Ovary (tissue), 10 donors: ENCODE measurements at places on chromosomes 6 and 20. TPM values are rescaled to one million over a fixed set of nuclear protein-coding genes. Genes with fewer than 3 reads are reported as not detected.

DNA sequence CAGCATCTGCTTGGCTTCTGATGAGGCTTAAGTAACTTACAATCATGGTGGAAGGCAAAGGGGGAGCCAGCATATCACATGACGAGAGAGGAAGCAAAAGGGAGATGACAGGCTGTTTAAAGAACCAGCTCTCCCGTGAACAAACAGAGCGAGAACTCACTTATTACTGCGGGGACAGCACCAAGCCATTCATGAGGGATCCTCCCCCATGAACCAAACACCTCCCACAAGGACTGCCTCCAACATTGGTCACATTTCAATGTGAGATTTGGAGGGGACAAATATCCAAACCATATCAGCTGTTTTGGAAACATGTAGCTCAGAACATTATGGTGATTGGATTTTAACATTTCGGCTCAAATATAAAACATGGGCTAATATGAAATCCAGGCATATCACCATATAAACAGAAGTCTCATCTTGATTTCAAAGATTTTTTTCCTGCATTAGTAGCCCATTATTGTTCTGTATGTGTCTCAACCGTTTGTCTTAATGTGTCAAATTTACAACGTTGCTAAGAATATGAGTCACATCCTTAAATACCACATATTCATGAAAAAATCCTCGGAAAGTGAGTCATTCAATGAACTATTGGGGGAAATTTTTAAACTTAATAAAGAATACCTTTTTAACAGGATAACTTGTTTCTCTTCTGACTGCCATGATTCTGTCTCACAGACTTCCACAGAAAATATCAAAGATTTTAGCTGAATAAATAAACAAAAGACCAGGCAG, 894.3 kb downstream of the TFAP2A start:
- H3K27ac ChIP-seq, result no peak overlapping the region
- H3K4me1 ChIP-seq, result no peaks in the 10 kb centered on the region
- no peaks in the 10 kb centered on the region for H3K36me3 ChIP-seq
- no peaks in the 10 kb centered on the region for H3K27me3 ChIP-seq
- H3K4me3 ChIP-seq, result no peak overlapping the region

Gene HLA-DQB2
- total RNA-seq, result 3.1 TPM

DNA sequence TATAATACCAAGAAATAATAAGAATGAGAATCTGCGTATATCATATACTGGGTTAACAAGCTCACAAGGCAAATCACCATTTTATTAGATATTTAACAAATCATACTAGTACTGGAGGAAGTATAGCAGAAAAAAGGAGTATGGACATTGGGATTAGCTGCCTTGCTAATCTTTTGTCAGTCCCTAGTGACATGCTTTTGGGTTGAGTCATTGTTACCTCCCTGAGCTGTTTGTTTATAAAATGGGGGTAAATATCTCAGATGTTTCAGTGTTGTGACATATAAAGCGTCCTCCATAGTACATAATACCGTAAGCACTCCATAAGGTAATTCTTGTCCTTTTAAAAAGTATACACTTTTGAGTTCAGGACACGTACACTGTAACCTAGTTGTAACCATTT, 107.0 kb downstream of the ESR1 start:
- H3K36me3 ChIP-seq, result no peaks in the 10 kb centered on the region
- no peak for DNase-seq
- H3K4me3 ChIP-seq, result no peak overlapping the region
- no peak overlapping the region for H3K27ac ChIP-seq
- H3K27me3 ChIP-seq, result no peaks in the 10 kb centered on the region
- H3K4me1 ChIP-seq, result no peaks in the 10 kb centered on the region

DNA sequence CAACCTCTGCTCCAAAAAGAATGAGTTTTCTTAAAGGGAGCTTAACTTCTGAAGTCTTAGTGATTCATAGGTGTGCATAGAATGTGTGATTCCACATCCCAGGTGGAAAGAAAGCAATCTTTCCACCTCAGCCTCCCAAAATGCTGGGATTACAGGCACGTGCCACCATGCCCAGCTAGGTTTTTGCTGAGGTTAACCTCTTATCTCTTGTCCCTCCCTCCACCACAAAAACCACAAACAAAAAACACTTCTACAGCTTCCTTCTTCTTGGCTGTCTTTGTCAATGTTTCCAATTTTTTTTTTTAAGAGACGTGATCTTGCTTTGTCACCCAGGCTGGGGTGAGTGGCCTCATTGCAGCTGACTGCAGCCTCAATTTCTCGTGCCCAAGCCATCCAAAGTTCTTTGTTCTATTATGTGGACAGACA, 8.1 kb upstream of the CSE1L start:
- DNase-seq, result no peak
- no peaks in the 10 kb centered on the region for H3K36me3 ChIP-seq
- H3K4me3 ChIP-seq, result no peak overlapping the region
- H3K27me3 ChIP-seq, result no peaks in the 10 kb centered on the region
- H3K4me1 ChIP-seq, result no peaks in the 10 kb centered on the region

Gene BPIFA1
- not detected for total RNA-seq
